ENCODE measurements at places on chromosomes 3 and 15. TPM values are rescaled to one million over a fixed set of nuclear protein-coding genes. Genes with fewer than 3 reads are reported as not detected.

- DNase-seq, result no peak
Observed at GRCh38 chr3:127288921-127289705, 1.3 kb upstream of the PRR20G start.

DNA sequence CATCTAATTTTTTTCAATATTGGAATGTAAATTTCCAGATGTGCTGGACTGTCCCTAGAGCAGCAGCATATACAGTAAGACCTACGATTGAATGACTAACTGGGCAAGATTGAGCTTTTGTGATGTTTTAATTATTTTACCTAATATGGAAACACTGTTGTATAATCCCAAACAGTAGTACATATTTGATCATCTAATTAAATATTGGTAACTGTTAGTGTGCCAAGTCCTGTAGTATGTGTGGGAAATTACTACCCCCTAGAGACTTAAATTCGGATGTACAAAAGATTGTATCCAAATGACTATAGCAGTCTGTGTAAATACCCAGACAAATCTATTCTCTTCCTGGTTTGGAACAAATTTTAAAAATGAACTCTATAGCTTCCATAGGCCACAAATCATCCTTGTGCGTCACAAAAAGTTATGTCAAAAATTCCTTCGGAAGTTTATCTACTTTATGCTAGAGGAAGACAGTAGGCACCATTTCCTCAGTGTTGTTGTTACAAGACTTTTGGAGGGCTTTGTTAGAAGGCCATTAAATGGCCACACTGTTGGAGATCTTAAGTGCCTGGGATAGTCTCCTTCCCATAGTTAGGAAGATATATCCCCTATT is 41.6 kb downstream of the NKIRAS1 start:
- DNase-seq, result no peak

- DNase-seq, result no peak
Observed at GRCh38 chr15:51768018-51768417, 16.6 kb downstream of the TMOD2 start.

DNA sequence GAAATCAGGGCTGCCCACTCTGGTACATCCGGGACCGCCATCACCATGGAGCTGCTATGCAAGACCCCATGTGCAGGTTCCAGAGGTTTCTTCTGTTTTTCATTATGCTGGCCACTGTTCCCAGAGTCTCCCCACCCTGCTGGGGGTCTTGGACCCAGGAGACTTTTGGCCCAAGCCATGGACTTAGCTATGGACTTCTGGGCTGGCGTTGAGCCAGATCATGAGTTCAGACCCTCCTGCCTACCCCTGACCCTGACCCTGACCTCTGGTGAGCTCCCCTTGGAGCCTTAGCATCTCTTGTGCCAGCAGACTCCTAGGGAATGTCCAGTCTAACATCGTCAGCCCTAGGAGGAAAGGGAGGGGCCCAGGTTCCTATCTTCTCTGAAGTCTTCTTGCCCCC is 25.3 kb downstream of the SLC28A1 start:
- DNase-seq, result no peak

DNA sequence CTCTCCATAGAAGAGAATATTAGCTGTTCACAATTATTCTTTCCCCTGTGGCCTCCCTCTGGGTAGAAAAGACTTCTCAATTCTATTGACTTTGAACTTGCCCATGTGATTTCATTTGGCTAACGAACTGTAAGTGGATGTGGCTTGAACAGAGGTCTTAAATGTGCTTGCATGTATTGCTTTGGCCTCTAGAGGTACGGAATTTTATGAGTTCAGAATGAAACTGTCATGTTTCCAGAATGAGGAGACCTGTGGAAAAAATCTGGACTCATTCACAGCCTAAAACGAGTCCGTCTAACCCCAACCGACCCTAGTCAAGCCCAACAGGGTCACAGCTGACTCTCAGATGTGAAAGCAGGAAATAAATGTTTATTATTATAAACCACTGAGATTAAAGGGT is 596.7 kb upstream of the UBE2E2 start:
- DNase-seq, result no peak

CCDC54 gene
- not detected for total RNA-seq

CD276 gene
- 51.9 TPM for total RNA-seq

Data from mucosa of gallbladder (tissue), 1 donor.